Choroid plexus epithelial cell (primary cell): ENCODE measurements at places on chromosomes 12 and 14.

DNA sequence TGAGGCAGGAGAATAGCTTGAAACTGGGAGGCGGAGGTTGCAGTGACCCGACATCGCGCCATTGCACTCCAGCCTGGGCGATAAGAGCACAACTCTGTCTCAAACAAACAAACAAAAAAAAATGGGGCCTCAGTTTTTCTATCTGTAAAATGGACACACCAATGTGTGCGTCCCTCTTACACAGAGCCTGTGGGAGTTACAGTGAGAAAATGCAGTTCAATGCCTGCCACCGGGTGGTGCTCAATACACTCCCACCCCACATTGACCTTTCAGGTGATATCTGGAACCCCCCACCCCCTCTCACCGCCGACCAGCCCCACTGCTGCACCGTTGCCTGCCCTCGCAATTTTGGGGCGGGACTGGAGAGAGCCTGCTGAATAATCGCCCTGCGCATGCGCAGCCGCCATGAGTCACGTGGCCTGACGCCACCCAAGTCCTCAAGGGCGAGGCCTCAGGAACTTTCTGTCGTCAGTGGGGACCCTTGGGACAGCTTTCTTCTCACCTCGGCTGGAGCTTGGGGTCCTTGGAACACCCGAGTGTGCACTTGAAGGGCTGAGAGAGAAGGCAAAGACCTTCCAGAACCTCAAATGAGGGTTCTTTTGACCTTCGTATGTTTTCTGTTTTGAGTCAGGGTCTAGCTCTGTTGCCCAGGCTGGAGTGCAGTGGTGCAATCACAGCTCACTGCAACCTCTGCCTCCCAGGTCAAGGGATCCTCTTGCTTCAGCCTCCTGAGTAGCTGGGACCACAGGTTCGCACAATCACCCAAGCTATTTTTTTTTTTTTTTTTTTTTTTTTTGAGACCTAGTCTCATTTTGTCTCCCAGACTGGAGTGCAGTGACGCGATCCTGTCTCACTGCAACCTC is 14.6 kb upstream of the CABP1 start:
- DNase-seq = no peak

GRCh38 chr14:52315355-52315718 is 1.2 kb downstream of the PTGER2 start:
- peak; percentile 28 for DNase-seq

DNA sequence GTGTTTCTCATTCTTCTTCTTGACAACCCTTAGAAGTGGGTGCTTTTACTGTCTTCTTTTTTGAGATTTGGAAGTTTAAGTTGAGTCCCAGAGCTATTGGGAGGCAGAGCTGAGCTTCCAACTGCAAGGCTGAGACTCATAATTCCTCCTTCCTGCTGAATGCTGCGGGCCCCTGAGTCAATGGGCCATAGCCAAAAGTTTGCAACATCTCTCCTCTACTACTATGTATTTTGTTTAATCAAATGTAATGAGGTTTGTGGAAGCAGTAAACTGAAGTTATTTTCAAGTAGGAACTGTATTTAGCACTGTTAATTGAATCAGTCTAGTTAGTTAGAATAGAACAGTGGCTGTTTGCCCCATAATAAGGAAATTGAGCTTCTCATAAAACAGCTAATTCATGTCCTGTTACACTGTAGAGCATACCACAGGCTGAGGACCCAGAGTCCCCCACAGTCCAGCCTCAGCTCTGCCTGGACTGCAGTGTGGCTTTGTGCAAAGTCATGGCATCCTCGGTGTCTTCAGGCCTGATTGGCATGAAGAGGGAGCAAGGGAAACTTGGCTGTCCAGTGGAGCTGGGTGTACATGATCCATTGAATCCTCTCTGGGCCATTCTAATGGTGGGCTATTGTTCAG is 631.7 kb downstream of the VRK1 start:
- no peak for DNase-seq

DNA sequence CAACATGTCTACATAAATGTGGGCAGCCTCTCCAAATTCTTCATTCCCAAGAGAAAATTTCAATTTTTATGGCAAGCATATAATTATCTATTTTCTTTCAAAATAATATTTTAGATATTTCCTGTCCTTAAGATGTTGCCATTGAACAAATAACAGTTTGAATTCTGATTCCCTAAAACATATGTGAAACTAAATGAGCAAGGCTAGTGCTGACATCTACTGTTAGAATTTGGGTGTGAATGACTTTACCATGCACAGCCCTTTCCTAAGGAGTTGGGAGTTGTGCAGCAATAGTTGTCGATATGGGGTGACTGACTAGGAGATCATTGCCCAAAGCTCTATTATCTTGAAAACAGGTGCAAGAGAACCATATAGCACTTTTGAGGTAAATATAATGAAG is 108.2 kb upstream of the SLC38A4 start:
- peak; percentile 84 for DNase-seq

DNA sequence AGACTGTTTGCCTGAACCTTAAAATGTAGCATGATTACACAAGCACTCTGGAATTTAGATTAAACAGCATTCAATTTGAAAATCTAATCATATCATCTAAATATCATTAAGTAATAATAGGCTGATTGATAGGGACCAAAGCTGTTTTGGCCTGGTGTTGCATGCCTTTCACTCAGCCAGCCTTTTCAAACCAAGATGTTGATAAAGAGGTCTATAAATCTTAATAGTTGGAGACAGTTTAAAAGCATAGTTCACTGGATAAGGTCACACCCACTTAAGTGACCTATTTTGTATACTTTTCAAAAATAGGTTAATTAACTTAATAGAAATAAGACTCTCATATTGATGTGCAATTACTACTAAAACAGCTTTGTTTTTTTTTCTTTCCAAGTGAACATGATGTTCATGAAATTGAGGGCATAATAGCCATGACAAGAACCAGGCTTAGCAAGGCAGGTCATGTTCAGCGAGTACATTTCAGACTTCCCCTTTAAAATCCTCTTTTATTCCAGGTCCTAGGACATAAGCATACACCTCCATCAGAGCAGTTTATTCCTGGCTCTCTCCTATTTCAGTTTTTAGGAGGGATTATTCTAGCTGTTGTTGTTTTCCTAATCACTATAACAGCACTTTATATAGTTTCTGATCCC is 349.0 kb downstream of the RAD51B start:
- DNase-seq = no peak

DNA sequence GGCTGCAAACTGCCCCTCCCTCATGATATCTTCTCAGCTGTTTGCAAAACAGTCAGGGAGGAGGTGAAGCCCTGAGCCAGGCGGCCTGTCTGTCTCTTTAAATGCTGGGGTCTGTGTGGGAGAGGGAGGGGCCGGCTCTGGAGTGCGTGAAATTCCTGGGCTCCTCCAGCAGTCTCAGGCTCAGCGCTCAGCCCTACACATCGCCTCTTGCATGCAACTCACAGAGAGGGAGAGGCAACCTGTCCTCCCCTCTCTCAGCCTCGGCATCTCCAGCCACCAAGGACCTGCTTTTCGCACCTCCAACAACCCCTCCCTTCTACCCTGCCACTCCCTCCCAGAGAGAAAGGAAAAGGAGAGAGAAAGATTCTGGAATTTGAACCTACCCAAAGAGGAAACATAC is at the start of gene NRXN3:
TSS of gene NRXN3 (plus strand) at position 171 of the 400 bp plus-strand sequence. CDS start 72,721 bp downstream, outside the sequence.
- DNase-seq = peak; percentile 6

- DNase-seq = no peak
Observed at GRCh38 chr12:24711056-24712008, 237.6 kb downstream of the BCAT1 start.

GRCh38 chr14:90239139-90239538 is 17.2 kb upstream of the PSMC1 start:
- peak; percentile 15 for DNase-seq

- no peak for DNase-seq
Observed at GRCh38 chr12:130097342-130097741, 64.9 kb upstream of the FZD10 start.

- DNase-seq = no peak
Observed at GRCh38 chr12:26754148-26754547, 78.8 kb downstream of the ITPR2 start.

- DNase-seq = peak; percentile 32
Observed at GRCh38 chr14:75223664-75224154, 47.3 kb upstream of the TMED10 start.

DNA sequence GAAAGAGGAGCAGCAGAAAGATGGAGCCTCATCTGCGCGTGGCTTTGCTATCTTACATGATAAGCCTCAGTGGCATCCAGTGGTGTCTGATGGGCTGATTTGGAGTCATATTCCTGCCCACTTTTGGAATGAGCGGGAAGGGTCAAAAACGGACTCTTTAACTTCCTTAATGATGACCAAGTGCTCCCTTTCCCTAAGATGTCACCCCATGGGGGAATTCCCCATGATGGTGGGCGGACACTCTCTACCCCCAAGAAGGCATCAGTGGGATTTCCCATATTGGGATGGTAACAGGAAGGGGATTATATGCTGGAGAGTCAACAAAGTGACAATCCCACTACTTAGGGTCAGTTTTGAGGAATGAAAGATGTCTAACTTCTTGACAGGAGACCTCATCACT is 110.9 kb downstream of the GPATCH2L start:
- no peak for DNase-seq

DNA sequence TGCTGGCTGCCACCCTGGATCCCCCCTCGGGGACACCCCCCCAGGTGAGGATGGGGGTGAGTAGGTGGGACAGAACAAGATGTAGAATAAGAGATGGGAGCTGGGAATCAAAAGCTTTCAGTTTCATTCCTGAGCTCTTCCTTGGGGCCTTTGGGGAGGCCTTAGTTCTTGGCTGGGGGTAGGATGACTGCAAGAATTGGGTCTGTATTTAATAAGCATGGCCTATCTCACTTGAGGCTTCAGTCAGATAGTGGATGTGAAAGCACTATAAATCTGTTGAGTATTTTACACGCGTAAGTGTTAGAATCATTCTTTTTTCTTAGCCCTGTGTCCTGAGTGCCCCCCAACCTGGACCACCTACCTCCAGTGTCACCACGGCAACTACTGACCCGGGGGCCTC is 4.6 kb downstream of the MBD6 start:
- no peak for DNase-seq

DNA sequence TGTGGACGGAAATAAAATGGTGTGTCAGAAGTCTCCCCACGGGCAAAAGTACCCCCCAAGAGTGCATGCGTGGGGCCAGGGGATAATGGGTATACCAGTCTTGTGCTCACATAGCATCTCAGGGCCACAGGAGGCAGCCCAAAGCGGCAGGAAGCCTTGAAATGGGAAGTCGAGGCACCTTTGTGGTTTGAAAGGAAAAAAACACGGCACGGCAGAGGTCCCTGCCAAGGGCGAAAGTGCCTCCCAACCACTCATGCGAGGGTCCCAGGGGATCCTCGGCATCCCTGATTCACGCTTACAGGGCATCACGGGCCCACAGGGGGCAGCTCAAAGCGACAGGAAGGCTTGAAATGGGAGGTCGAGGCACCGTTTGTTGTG is 583.2 kb downstream of the ALG10 start:
- DNase-seq = no peak

GRCh38 chr14:91317381-91318308 is 73.1 kb upstream of the GPR68 start:
- DNase-seq = no peak

- DNase-seq = peak; percentile 96
Observed at GRCh38 chr12:122517877-122518276, 8.9 kb downstream of the RSRC2 start.
